ENCODE measurements at places on chromosomes 2 and 18. TPM values are rescaled to one million over a fixed set of nuclear protein-coding genes. Genes with fewer than 3 reads are reported as not detected.

Gene CDKL4
- total RNA-seq, result not detected

DNA sequence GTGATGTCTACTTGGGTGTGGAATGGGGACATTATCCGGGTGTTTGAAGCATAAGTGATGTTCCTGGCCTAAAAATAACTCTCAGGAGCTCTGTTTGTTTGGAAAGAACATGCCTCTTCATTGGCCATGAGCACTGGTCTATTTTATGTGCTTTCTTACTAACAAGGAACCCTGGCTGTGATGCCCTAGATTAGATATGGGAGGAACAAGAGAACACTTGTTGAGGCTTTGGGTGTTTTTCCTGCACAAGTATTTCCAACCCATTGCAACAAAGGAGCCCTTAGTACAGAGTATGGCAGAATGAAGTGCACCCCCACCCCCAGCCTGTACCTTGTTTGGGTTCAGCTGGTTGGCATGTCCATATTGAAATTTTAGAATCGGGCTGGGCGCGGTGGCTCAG is 95.9 kb downstream of the SLC4A3 start:
- no peak for DNase-seq

- DNase-seq, result no peak
These were observed 139.9 kb upstream of the PID1 start for GRCh38 chr2:229410946-229411345.

- DNase-seq, result no peak
These were observed 66.2 kb upstream of the CTDP1 start for GRCh38 chr18:79613186-79613931.

GRCh38 chr2:219901155-219901554 is 273.7 kb downstream of the SLC4A3 start:
- no peak for DNase-seq

GRCh38 chr2:216717491-216717901 is 22.1 kb upstream of the IGFBP5 start:
- no peak for DNase-seq

Gene SLC19A3
- not detected for total RNA-seq

DNA sequence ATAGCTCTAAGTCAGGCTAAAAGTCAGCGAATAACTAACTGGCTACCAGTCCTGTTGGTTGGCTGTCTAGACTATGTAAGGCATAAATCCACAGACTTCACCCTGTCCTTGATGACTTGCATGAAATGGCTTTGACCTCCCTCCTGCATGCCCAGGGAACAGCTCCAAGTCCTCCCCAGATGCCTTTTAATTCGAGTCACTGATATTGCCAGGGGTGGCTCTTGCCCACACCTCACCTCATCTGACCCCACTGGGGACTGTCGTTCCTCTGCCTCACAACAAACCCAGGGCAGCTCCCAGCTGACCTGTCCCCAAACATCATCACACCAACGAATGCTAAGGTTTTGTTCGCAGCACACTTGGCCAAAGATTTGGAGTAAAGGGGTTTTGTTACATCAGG is 396.0 kb upstream of the ID2 start:
- DNase-seq, result no peak

GRCh38 chr18:50816419-50817166 is 3.2 kb downstream of the MRO start:
- DNase-seq, result no peak

Gene CRACDL
- 0.16 TPM for total RNA-seq

Gene PLCD4
- 0.40 TPM for total RNA-seq

DNA sequence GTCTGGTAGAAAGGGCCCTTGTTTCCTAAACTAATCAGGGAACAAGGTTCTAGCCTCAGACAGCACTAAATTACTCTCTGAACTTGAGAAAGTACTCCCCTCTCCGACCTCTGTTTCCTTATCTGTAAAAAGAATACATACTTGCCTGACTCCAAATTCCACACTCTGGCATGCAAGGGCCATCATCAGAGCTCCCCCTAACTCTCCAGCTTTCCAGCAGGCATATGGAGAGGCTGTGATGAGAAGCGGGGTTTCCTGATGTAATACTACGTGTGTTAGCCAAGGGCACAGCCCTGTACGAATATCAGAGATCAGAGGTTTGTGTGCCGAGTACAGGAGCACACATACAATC is 1.8 kb upstream of the EVA1A start:
- no peak for DNase-seq

DNA sequence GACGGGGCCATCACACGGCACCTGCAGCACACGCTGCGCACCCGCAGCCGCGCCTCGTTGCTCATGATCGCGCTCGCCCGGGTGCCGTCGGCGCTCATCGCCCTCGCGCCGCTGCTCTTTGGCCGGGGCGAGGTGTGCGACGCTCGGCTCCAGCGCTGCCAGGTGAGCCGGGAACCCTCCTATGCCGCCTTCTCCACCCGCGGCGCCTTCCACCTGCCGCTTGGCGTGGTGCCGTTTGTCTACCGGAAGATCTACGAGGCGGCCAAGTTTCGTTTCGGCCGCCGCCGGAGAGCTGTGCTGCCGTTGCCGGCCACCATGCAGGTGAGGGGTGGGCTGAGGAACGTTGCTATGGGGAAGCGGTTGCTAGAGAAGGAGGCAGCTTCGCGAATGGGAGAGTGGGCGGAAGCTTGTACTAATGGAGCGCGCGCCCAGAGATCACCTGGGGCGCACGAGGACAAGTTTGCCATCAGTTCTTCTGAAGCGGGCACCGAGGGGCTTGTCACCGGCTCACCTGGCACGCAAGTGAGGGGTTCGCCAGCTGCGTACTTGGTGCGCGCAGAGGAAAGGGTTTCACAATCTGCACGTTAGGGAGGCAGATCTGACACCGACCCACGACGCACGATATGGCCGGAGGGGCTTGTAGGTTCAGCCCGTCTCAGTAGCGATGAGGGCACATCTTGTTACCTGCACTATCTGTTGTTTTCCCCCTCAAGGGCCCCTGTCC is 45.6 kb downstream of the DDX18 start:
- no peak for DNase-seq

GRCh38 chr2:203583084-203583695 is 48.1 kb upstream of the RAPH1 start:
- DNase-seq, result no peak

DNA sequence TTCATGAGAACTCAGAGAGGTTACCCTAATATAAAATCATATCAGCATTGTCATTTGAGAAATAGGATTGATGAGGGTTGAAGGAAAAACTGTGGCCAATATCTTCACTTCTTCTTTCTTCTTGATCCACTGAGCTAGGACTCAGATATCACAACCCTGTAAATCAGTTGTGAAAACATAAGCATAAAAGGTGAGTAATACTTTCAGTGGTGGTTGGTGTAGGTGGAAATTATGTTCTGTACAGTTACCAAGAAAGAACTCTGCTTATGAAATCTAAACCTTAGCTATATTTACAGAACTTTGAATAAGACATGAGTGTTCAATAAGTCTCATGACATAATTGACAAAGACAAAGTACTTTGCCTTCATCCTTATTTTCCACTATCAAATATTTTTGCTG is 56.3 kb downstream of the PAX3 start:
- no peak for DNase-seq

Gene CPLX4
- total RNA-seq, result not detected

Gene NCKAP5
- total RNA-seq, result not detected

DNA sequence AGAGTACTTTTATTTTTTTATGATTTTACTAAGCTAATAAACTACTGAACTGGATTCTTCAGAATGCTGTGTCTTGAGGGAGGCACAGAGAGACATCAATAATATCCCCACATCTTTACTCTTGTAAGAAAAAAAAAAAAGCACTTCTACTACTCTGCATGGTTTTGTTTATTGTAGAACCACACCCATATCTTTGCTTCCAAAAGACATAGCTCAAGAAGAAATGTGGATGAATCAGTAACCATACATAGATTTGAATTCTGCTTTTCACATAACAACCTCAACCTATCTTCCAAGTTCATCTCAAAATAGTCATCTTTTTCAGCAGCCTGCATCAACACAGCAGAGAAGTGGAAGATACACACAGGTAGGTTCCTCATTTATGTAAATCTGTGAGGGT is 12.2 kb upstream of the COL5A2 start:
- no peak for DNase-seq

DNA sequence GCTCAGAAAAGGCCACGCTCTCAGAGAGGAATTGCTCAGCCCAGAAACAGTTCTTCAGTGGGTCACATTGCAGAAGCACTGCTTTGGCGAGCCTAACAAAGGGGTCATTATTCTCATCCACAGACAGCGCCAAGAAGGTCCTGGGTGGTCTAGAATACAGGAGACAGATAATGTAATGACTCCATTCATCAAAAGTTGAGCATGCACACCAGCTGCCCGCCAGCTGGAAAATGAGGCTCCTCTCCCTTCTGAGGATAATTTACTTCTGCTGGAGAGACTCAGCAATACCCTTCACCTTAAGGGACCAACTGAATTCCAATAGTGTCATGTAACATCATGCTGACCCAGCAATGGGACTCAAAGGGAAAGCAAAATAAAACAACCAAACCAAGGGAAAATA is 79.9 kb downstream of the TRIB2 start:
- DNase-seq, result no peak

DNA sequence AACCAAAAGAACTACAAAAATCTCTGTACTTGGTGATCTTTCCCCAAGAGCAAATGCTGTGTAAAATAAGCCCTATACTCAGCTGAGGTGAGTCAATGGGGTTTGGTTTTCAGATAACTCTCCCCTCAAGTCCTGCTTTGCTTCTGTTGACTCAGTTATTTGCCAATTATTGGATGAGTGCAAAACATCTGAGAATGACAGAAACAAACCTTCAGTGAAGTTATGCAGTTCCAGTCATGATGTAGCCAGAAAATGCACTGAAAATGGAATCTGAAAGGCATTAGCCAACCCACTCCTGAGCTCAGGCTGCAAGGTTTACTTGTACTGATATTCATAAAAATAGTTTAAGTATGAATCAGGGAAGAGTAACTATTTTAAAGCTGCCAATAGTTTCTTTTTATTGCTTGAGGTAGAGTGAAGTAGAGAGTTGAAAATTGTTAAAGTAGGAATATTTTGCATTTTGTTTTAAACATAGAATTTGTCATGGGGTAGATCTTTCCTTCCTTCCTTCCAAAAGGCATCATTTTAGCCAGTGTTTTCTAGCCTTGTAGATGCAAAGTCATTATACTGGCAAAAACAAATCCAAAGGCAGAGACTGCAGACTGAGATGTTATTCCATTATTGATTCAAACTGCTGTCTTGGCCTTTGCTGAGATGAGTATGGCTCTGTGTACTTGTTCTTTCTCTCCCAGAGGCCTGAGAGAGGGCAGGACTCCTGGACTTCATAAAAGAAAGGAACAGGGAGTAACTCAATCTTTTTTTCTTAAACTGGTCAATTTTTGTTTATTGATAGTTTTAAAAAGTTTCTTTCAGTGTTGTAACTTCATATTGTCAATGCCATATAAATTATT is 215.3 kb downstream of the RND3 start:
- no peak for DNase-seq

GRCh38 chr18:963276-963675 is 58.6 kb downstream of the ADCYAP1 start:
- DNase-seq, result no peak

- DNase-seq, result no peak
These were observed 45.9 kb downstream of the ITPRID2 start for GRCh38 chr2:181937473-181937872.

DNA sequence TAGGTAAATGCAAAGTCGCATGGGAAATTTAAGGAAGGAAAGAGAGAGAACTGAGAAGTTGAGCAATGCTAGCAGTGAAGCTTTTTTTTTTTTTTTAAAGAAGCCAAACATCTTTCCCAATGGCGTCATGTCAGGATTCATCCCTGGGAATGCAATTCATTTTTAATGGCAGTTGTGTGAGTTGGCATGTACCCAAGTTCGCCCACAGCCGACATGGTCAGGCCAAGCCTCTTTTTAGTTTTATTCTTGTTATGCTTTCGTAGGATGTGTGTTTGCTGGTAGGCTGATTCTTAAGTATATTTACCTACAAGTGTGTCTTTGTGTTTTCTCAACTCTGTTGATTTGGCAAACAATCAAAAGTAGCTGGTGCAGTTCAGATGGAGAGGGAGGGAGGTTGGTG is 127.6 kb upstream of the ITGA6 start:
- DNase-seq, result no peak

GRCh38 chr2:191030521-191031154 is 16.7 kb upstream of the STAT1 start:
- no peak for DNase-seq

- DNase-seq, result no peak
These were observed 44.4 kb upstream of the SPATS2L start for GRCh38 chr2:200262047-200262446.

Gene NEB
- total RNA-seq, result 0.50 TPM

- no peak for DNase-seq
These were observed 59.8 kb downstream of the USP34 start for GRCh38 chr2:61411109-61411508.

Gene IL36G
- total RNA-seq, result not detected

- DNase-seq, result no peak
These were observed 51.4 kb downstream of the CCDC141 start for GRCh38 chr2:178998539-178998938.

GRCh38 chr2:28748176-28748575 is 3.5 kb upstream of the PPP1CB start:
- DNase-seq, result no peak

Gene VIL1
- 0.11 TPM for total RNA-seq

DNA sequence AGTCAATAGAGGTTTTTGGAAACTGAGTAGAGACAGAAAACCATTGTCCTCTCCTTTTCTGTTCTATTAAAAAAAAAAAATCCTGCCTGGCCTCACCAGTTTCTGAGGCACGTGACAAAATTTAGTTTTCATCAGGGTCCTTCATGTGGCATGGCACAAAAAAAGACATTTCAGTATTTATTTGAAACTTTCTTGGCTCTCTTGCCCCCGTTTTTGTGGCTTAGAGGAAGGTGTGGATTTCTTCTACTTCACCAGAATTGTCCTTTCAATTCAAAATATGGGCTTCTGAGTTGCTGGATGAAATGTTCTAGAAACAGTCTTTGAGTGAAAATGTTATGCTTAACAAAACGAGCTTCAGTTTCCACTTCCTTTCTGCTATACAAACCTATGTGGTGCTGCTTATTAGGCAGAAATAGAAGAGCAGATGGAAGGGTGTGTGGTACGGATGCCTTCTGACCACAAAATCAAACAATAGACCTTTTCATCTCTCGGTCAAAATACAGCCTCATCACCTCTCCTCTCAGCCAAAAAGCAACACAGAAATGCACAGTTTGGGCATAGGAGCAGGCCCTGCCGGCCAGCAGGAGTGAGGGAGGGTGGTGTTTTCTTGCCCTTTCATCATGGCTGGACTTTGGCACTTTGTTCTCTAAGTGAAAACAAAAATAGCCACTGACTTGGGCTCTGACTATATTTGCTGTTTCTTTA is 89.2 kb downstream of the SH3RF3 start:
- DNase-seq, result no peak

Gene MBP
- 32.9 TPM for total RNA-seq

GRCh38 chr2:106358081-106358480 is 110.1 kb downstream of the RGPD3 start:
- no peak for DNase-seq

Data from activated T-cell treated with anti-CD3 and anti-CD28 coated beads, Interleukin-2, amount 50 U/mL, for 4 hours (primary cell).